ENCODE measurements at places on chromosomes 2 and 18.

- no peak for DNase-seq
These were observed 5.6 kb upstream of the PPP4R1 start for GRCh38 chr18:9619990-9620389.

DNA sequence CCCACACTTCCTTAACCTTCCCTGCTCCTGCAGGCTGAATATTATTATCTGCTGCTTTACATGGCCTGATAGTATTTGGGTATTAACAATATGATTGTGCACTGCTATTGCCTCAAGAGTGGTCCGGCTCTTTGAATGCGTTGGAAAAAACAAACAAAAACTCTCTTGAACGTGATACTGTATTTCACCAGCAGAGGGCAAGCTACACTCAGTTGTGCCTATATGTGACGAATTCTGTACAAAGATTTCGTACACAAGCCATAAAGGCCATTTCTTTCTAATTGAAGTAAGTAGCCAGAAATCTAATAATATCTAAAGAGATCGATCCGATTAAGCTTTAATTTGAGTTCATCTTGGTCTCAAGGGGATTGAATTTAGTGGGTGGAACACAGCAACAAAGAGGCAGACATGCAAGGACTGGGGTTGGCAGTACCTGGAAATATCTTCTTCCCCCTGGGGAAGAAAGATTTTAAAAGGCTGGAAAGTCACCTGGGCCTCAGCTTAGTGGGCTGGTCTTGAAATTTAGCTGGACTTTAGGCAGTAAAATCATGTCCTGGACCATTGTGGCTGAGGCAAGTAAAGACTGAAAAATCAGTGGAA lies 49.3 kb upstream of the RAB6D start:
- DNase-seq: no peak

GRCh38 chr2:102021779-102022178 lies 30.0 kb downstream of the IL1R2 start:
- no peak for DNase-seq

DNA sequence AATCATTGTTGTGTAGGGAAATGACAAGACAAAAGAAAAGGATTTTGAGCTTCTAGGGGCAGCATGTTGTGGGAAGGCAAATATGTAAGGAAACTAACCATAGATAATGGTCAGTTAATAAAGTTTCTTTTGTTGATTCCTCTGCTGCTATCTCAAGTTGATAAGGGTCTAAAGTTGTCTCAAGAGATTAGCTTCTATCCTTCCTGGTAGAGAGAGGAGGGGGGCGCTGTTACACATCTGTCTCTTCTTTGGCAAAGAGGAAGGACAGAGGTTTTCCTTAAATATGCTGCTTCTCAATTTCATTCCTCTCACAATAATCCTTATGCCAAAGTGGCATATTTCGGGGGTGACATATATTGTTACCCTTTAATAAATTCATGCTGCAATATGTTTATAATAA lies 944.0 kb downstream of the DPP10 start:
- DNase-seq: no peak

DNA sequence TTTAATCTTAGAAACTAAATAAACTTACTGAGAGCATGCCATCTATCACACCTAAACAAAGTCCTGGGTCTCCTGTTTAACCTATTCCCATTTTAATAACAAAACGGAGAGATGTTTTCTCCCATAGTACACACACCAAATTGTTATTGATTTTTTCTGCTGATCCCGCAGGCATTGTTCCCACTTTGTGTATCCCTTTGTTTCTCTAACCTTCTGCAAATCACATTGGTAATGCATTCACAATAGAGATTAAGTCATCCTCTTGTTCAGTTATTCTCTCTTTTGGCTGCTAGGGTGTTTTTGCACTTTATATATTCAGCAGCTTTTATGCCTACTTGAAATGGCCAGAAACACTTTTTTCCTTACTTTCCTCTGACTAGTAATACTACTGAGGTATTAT lies 1071.9 kb upstream of the CDH2 start:
- DNase-seq: no peak

DNA sequence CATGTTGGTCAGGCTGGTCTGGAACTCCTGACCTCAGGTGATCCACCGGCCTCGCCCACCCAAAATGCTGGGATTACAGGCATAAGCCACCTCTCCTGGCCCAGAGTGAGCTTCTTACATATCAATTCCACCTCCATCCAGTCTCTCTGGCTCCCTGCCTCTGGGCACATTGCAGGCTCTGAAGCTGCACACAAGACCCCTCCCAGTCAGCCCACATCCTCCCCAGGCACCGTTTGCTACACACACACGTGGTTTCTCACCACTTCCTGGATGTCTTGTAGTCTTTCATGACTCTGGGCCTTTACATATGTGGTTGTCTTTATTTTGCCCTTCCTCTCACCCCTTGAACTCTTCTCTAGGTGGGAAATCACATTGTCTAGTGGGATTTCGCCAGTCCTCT lies 64.0 kb upstream of the CABLES1 start:
- peak; percentile 33 for DNase-seq

GRCh38 chr2:167411367-167411766 lies 523.1 kb downstream of the XIRP2 start:
- no peak for DNase-seq

- DNase-seq: no peak
These were observed 57.7 kb downstream of the CIB4 start for GRCh38 chr2:26583381-26583911.

DNA sequence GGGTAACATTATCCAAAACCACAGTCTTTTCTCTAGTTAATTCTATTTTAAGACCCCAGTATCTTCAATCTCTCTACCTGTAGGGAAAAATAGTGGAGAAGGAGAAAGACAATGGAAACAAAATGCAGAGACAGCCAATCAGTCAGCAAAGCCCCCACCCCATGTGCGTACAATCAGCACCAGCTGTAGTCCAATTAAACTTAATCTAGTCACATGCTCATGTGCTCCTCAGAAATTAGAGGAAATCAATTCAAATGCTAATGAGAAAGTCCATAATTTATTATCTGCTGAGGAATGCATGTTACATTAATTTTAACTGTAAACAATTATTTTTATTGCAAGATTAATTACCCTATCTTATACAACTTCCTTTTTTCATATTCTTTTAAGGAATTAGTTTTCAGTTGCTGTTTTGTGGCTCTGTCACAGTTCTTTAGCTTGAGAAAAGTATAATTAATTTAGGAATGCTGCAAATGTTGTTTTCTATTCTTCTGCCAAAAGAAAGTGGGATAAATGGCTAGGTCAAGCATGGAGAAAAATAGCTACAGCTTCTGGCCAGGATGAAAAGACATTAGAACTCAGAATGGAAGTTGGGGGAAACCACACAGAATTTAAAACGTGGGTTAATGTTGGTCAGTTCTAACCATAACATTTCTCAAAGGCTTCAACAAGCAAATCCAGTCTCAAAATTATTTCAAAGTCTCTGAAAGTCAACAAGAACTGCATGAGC lies 232.4 kb upstream of the HNRNPA3 start:
- no peak for DNase-seq

DNA sequence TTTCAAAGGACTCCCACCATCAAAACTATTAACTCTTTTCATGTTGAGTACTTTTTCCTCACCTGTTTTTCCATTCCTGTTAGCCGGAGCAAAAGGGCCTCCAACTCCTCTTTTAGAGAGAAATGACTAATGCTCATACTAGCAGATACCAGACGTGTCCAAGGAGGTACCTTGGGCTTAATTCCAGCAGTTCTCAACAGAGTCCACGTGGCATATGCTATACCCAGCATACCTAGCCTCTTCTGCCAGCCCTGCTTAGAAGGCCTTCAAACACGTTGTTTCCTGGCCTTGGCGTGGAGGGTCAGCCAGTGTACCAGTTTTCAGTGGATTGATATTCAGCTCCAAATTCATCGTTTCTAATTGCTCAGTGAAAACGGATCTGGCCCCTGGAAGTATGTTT lies 123.9 kb downstream of the MGAT5 start:
- no peak for DNase-seq

DNA sequence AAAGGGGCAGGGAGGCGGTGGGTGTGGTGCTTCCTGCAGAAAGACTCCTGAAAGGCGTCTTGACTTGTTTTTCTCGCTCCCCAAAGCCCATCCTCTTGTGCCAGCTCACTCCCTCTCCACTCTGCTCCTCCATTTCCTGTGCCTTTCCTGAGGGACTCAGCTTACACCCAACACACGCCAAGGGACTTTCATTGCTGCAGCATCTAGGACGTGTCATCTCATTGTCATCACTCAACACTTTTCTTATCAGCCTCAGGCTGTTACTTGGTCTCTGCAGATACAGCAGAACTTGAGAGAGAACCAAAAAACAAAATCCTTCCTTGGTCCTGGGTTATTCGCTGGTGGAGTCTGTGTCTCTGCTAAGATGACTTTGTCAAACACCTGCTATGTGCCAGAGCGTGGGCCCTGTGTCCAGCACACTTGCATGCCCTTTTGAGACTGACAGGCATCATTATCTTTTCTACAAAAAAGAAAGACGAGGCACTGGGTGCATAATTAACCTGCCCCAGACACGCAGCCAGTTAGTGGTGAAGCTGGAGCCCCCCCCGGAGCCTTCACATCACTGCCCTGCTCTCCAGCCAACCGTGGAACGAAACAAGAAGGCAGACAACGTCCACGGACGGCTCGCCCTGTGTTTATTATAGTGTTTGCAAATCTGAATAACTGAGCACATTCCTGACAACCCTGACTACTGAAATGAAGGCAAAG lies 261.7 kb upstream of the HDAC4 start:
- no peak for DNase-seq

- no peak for DNase-seq
These were observed 40.6 kb downstream of the METAP1D start for GRCh38 chr2:172040311-172040710.

DNA sequence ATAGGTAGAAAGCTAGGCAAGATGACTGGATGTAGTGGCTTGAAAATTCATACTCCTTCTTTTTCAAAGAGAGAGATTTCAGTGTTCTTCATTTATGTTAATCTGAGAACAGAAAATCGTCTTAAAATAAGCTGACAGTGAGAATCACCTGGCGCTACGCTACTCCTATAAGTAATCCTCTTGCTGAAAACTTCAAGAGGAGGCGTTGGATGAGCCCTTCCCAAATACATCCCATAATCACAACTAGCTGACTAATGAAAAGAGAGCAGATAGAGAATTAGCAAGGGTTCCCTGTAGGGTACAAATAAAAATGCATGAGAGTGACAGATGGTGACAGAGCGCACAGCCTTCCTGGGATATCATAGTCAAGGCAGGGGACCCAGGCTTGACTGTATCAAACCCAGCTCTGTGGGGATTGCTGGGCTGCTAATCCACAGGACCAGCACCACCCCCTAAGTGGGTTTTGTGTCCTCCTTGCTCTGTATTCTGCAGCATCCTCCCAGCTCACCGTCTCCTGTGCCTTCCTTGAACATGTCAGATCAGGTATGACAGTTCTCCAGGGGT lies 280.2 kb downstream of the SP3 start:
- DNase-seq: no peak

GRCh38 chr2:222798528-222798927 lies 62.3 kb upstream of the ACSL3 start:
- DNase-seq: no peak

DNA sequence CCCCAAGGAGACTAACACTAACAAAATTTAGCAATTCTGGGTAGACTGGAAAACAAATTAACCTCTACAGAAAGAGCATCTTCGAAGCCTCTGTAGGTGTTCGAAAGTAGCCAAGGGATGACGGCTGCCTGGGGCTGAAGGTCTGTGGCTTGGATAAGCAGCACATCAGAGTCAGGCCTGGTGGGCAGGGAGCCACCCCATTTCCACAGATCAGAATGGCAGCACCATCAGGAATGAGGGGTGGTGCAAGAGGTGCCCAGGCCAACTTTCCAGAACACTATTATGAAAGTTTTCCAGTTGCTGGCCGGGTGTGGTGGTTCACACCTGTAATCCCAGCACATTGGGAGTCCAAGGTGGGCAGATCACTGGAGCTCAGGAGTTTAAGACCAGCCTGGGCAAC lies 57.9 kb downstream of the CABYR start:
- DNase-seq: no peak

DNA sequence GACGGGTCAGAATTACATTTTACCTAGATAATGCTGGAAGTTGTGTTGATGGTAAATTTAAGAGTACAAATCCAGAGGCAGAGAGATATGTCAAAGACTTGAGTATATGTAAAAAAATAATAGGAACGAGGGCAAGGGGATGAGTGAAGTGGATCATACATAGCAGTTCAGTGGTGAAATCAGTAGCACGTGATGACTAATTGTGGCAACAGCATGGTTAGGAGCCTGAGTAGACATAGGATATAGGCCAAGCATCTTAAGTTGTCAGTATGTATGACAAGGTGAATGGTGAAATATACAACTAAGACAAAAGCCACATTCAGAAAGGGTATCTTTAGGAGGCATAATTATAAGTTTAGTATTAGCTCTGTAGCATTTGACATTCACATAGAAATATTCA lies 826.5 kb upstream of the PIK3C3 start:
- no peak for DNase-seq

- DNase-seq: no peak
These were observed 239.0 kb downstream of the PHLPP1 start for GRCh38 chr18:62954366-62954765.

GRCh38 chr18:26971409-26971808 lies 105.9 kb upstream of the AQP4 start:
- DNase-seq: no peak

GRCh38 chr2:69993048-69993565 lies 31.7 kb upstream of the ASPRV1 start:
- DNase-seq: no peak

- DNase-seq: no peak
These were observed 16.6 kb downstream of the RTP5 start for GRCh38 chr2:241885946-241886643.

GRCh38 chr2:100568989-100569388 lies 6.2 kb downstream of the PDCL3 start:
- no peak for DNase-seq

DNA sequence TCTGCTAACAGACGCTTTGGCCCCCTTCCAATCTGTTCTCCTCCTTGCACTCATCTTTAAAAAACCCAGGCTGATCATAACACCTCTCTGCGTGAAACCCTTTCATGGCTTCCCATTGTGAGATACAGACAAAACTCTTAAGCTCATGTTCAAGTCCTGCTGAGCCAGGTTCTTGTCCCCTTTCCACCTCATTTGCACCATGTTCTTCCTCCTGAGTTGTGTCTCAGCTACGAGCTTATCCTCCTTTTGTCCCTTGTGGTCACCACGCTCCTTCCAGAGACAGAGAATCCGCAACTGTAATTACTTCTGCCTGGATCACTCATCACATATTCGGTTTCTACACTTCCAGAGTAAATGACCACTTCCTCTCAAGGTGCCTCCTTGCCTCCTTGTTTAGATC lies 238.8 kb downstream of the ACTR3 start:
- DNase-seq: no peak

DNA sequence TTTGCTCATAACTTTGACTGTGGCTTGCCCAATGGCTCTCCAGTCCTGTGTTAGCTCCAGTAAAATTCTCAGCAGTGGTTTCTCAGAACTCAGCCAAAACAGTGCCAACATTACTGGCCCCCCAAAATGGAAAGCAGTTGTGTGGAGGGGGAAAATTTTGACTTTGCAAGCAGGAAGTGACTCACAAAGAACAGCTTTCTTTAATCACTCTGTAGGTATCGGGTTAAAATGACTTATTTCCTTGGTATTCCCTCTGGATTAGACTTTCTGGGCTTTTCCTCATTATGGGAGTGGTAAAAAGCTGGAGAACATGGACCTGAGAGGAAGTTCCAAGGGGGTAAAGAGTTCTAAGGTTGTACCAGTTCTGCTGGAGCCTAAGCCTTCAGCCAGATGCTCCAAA lies 175.7 kb upstream of the RND3 start:
- no peak for DNase-seq
